ENCODE measurements at places on chromosomes 2 and 18.

- DNase-seq = no peak
Measured at GRCh38 chr2:1309507-1309906, 103.8 kb upstream of the TPO start.

DNA sequence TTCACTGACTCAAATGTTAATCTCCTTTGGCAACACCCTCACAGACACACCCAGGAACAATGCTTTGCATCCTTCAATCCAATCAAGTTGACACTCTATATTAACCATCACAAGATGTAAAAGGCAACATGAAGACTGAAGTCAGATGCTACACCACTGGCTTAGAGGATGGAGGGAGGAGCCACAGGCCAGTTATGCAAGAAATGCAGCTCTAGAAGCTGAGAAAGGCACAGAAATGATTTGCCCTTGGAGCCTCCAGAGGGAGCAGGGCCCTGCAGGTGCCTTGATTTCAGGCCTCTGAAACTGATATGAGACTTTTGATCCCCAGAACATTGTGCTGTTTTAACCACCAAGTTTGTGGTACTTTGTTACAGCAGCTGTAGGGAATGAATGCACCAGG lies 276.3 kb downstream of the KCNS3 start:
- DNase-seq = no peak

DNA sequence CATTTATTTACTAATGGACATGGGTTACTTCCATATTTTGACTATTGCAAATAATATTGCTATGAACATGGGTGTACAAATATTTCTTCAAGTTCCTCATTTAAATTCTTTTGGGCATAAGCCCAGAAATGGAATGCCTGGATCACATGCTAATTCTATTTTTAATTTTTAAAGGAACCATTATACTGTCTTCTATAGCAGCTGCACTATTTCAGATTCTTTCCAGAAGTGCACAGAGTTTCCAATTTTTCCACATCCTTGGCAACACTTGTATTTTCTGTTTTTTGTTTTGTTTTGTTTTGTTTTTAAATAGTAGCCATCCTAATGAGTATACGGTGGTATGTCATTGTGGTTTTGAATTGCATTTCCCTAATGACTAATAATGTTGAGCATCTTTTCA lies 8.5 kb upstream of the RALBP1 start:
- no peak for DNase-seq

DNA sequence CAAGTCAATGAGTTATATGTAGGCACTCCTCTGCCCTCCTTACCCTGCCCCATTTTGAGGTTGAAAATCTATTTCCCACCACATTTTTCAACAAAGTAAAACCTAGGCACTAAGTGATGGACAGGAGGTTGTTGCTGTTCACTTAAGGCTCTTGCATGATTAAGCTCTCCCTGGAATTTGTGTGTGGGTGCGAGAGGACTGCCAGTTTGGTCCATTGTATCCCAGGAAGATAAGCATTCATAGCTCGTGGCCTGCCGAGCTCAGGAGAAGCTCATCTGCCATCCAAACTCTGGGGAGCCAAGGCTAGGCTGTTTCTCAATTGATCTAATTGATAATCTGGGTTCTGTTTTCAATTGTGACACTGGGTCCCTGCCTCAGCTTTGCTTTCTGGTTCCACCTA lies 4.7 kb upstream of the MAP4K4 start:
- DNase-seq = no peak

GRCh38 chr2:24891201-24891600 lies 28.8 kb downstream of the ADCY3 start:
- DNase-seq = no peak

- no peak for DNase-seq
Measured at GRCh38 chr2:216426938-216427337, 14.7 kb downstream of the SMARCAL1 start.

DNA sequence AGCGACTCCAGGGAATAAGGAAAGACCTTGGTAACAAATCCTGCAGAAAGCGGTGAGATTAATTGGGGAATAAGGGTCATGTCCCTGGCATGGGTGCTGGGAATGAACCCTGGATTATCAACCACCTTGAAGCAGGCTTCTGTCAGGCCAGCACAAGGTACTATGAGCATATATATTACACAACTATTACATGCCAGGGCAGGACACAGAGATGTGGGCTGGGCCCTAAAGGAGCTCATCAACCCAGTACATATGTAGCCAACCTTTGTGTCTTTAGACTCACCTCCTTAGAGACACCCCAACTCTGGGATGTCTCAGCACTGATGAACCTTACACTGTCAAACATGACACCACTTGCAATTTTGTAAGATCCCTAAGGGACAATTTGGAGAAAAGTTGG lies 3.4 kb downstream of the SFXN5 start:
- DNase-seq = no peak

- DNase-seq = no peak
Measured at GRCh38 chr2:36367895-36368353, 12.3 kb downstream of the CRIM1 start.

GRCh38 chr2:151544449-151544848 lies 134.7 kb downstream of the RIF1 start:
- no peak for DNase-seq

GRCh38 chr2:20193185-20193584 lies 31.7 kb downstream of the SDC1 start:
- DNase-seq = no peak

DNA sequence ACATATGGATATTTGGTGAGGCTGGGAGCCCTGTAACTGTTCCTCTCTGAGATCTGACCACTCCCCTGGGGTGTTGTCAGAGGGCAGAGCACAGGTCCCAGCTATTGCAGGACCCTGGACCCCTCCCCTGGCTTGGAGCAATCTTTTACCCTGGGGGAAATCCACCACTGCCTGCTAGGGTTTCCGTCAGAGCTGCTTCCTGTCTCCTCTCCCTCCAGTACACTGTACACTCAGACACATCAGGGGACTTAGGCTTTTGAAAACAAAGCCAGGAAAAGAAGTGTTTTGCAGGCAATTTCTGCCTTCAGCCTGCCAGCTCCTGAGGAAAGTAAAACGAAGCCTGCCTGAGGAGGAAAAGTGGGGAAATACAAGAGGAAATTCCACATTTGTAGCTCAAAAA lies 13.2 kb upstream of the CEP68 start:
- no peak for DNase-seq

DNA sequence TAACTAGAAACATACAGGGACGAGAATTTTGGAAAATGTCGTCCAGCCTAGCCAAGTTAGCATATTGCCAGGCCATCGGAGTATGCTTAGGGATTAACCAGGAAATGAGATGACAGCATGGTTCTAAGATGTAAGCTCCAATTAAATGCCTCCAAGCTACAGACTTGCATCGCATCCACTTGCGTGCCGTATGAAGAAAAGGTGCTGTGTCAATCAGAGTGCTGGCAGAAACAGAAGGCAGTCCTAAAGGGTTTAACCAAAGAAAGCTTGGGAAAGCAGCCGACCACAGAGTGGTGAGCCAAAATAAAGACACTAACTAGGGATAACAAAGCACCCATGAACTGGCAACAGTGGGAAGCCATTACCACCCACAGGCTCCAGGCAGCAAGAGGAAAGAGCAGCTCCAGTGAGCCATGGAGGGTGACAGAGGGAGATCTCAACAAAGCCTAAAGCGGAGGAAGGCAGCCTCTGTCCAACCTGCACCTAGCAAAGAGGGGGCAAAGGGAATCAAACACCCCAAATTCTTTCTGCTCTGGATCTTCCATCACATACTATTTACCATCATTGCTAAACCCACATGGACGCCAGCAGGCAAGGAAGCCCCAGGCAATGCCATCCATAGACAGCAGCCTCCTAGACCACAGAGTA lies 27.6 kb upstream of the SOCS6 start:
- no peak for DNase-seq

DNA sequence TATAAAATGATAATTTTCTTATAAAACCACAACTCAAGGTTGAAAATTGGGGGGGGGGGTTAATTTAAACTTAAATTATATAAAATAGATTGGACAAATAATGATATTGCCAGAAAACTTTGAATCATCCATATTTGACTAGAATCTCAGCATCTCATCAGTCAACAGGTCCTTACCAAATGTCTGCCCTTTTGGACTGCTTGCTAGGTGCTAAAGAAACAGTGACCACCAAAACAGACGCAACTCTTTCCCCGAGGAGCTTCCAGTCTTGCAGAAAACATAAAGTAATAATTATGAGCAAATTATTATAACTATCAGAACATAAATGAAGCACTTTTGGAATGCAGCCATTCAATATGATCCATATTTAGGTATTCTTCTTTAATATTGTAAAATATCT lies 8.6 kb upstream of the COL3A1 start:
- no peak for DNase-seq

DNA sequence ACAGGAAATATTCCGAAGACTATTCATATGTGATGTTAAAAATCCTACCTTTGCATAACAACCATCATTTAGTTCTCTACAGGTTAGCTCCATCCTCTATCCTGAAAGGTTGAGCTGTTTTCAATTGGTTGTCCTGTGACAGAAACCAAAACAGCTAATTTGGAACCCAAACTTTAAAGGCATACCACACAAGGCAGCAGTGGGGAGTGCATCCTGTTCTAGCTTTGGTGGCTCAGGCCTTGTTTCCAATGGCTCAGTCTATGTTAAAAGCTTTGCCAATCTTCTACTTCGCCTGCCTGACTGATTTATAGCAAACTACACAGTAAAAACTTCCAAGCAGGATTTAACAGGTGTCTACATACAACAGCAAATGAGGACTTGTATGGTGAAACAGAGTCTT lies 3.2 kb downstream of the CD226 start:
- DNase-seq = no peak

GRCh38 chr2:225328192-225328591 lies 71.3 kb upstream of the NYAP2 start:
- DNase-seq = no peak

DNA sequence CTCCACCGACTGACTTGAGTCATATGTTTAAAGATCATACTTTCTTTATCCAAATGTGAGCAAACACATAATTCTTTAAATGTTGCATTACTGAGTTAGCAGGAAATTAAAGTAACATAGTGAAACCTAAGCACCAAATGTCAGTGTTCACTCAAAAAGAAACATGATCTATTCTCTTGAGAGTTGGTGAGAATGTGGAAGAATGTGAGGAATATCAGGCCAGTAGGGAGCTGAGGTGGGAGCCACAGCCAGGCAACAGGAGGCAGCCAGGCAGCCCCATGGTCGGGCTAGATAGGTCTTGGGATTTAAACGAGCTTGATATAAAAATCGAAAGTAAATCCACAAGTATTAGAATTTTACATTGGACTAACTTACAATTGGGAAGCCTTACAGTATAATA lies 198.1 kb upstream of the SH3BP4 start:
- DNase-seq = no peak

DNA sequence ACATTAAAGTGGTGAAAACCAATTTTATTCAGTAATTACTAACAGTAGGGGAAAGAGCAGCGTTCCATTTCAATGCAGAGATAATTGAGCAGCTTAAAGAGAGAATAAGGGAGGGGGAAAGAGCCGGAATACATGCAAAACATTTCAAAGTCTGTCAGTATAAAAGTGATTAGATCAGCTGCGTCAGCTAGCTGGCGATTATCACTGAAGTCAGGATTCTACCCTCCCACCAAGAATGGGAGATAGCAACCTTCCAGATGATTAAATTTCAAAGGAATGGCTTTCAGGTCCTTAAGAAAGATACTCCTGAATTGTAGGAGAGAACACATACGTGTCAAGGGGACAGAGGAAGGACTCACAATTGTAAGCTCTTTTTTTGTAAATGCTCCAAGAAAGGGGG lies 2.7 kb upstream of the ZC3H6 start:
- no peak for DNase-seq

DNA sequence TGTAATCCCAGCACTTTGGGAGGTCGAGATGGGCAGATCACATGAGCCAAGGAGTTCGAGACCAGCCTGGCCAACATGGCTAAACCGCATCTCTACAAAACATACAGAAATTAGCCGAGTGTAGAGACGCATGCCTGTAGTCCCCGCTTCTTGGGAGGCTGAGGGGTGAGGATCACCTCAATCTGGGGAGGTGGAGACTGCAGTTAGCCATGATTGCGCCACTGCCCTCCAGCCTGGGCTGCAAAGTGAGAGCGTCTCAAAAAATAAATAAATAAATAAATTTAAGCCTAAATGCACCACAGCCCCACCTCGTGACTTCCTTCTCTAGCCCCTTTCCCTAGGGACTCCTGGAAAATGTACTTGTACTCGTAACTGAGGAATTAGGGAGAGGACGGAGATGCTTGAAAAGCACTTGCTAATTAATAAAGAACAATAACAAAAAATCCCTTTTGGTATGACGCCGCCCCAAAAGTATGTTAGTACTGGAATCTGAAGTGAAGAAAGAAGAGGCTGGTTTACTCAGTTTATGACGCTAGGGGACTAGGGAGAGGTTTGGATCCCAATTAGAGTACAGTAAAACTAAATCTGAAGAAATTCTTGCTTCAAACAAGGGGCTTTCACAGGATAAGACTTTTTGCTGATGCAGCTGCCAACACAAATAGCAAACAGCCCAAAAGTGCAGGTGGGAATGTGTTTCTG lies 887 bp upstream of the ZNF396 start:
- no peak for DNase-seq

DNA sequence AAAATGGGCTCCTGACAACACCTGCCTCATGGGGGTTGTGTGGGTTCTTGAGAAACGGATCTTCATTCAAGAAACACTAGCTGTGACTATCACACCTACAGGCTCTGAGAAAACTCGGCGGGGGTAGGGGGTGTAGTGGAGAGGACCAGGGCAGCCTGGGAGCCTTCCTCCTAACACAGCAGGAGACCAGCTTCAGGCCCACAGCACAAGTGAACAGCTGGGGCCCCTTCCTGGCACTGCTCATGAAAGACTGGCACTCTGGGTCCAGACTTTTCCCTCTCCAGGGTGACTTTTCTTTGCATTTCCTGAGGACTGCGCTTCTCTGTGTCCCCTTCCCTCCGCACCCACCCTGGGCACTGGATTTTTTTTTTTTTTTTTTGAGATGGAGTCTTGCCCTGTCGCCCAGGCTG lies 7.2 kb upstream of the SEMA4C start:
- no peak for DNase-seq

DNA sequence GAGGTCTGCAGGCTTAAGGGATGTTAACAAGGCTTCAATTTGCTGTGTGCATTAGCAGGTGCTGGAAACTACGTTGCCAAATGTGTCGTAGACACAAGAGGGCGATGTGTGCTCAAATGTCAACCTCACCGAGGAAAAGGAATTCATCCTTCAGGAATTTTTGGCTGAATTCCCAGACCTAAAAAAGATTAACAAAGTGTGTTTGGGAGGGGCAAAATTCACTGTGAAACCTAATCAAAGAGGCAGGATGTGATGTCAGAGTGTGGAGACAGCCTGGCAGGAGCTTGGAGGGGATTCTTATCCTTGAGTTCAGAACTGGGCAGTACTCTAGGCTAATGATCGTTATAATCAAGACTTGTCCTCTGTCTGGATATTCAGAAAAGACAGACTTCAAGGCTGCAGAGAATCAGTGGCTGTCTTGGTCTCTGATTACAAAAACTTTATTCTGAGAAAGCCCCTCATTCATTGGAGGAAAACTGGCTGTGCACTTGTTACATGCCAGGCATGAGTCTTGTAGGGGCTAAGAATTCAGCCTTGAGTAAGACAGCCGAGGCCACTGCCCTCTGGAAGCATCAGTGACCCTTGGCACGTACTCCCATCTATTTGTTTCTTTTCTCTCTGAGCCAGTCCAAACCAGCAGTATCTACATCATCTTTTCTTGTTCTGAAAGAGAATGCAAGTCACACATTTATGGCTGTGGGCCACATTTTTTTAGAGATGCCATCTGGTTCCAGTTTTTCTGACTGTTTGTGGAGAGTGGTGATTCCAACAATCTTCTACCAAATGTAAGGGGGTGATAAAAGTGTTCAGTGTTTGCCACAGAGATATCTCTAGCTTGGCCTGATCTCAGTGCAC lies 18.7 kb upstream of the SCYGR1 start:
- DNase-seq = peak; percentile 91

- no peak for DNase-seq
Measured at GRCh38 chr2:173148520-173148919, 72.9 kb downstream of the MAP3K20 start.

Data from NCI-H510A treated with DMSO at 0.1 percent for 48 hours (cell line).